Body of pancreas (tissue), 4 donors: ENCODE measurements at places on chromosomes 13 and 19.
A peak's percentile ranks its signal among the peaks of the same experiment; 100 is the strongest.

DNA sequence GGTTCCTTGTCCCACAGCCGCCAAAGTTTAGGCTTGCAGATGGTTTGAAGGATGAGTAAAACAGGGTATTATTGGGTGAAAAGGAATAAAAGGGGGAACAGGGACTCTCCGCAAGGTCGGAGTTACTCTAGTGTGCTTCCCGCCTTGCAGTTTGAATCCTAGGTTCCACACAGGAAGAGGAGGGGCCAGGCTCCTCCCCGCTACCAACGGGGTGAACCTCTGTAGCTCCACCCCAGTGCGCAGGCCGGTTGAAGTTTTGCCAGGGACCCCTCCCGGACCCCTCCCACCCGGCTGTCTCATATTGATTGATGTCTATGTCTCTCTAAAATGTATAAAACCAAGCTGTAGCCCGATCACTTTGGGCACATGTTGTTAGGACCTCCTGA is 11.6 kb upstream of the GTF2F2 start:
- DNase-seq = no peak

- no peak for DNase-seq
These were observed 22.1 kb downstream of the MAST3 start for GRCh38 chr19:18119717-18120105.

DNA sequence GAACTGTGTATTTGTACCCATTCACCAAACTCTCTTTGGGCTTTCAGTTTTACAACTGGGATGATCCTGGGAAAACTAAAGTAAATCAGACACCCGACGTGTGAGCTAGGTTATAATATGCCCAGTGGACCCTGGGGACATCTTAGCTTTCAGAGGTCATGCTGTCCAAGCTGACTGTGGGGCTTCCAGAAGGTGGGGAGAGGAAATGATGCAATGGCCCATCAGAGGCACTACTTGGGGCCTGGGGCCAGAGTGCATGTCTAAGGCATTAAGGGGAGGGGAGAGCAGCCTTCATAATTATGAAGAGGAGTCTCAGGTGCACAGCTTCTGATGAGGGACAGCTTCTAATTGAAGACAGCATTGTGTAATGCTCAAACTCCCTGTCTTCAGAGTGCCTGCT is 30.9 kb downstream of the ALOX5AP start:
- no peak for DNase-seq

GRCh38 chr13:21225082-21225481 is 48.6 kb downstream of the MRPL57 start:
- DNase-seq = no peak

GRCh38 chr19:54928299-54928698 is 19.0 kb downstream of the NLRP7 start:
- no peak for DNase-seq

DNA sequence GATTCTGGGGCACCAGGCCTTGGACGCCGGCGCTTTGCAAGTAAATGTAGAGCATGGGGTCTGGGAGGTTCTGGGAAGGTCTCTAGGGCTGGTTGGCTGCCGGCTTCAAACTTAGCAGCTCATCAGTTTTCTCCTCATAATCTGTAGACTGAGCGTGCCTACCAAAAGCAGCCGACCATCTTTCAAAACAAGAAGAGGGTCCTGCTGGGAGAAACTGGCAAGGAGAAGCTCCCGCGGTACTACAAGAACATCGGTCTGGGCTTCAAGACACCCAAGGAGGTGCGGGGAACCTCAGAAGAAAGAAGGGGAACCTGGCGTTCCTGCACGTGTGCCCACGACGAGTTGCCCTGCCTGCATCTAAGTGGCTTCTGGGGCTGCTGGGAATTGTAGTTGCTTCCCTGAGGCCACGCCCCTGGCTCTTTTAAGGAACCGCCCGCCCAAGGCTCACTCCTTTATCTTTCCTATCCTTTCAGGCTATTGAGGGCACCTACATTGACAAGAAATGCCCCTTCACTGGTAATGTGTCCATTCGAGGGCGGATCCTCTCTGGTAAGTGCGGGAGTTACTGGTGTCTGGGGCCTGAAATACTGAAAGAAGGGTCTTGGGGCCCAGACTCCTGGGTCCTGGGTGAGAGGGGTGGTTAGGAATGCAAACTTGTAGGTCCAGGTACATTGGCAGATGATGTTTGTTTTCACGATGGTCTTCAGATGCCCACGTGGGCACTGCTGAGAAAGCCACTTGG is 984 bp downstream of the RPS11 start:
- DNase-seq = no peak

- no peak for DNase-seq
These were observed 146.6 kb downstream of the KLF12 start for GRCh38 chr13:73987618-73988017.

DNA sequence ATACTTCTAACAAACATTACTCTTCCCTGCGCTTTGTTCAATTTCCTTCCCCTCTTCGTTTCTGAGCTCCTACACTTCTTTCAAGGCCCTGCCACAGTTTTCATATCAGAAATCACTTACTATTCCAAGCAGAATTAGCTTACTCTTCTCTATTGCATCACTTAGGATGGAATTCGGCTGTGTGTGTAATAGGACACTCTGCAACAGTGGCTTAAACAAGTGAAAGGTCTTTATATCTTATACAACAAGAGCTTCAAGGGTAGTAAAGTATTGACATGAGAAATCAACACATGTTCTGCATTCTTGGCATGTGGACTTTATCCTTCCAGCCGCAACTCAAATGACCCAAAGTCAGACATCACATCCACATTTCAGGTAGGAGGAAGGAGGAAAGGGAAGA is 279.6 kb downstream of the PCDH20 start:
- DNase-seq = no peak

DNA sequence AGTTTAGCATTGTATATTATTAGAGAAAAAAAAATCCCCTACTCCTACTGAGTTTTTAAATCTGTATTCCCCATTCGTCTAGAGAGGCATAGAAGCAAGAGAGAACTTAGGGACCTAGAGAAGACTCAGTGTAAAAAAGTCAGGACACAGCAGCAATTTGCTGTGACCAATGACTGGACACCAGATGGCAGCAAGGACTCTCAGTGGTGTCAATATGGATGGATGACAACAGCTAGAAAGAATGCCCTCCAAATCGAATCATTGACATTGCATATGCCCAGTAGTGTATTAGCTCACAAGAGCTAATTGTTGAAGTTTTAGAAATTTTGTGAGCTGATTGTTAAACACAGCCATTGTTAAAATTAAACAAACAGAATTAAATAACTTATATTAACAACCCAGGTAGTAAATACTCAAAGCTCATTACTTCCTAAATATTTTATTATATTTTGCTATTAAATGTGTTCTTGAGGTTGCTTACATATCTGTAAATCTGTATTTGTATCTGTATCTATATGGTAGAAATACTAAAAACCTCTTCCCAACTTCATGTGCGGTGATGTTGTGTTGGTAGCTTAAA is 43.9 kb downstream of the SIAH3 start:
- DNase-seq = peak; percentile 22
